NCI-H1092 (cell line): ENCODE measurements at places on chromosomes 11 and 22.

DNA sequence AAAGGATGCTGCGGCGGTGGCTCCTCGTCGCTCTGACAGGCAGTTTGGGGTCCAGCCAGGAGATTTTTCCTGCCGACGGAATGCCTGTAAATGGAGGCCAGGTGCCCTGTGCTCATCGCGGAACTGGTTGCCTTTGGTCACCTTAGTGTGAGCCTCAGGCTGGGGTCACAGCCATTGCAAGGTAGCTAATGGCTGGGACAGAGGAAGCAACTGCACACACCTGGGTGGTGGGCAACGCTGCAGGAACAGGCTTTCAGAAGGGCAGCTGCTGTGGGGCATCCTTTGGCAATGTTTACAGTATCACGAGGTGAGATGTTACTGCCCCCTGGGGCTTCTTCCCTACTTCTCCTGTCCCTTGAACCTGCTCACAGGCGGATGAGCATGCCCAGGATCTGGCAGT, 205.5 kb downstream of the GRIK4 start:
- no peak for DNase-seq

DNA sequence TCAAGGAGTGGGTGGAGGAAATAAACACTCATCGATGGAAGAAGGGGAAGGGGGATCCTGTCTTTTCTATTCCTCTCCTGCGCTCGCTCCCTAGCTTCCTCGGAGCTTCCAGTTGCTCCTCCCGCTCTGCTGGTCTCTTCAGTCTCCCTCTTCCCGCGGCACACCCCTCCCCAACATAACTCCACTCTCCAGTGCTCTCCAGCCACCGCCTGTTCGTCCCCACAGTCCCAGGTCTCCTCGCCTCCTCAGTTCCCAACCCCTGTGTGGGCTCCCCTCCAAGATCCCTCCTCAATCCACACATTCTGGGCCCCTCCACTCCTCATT, 438 bp downstream of the ZW10 start:
- no peak for DNase-seq

DNA sequence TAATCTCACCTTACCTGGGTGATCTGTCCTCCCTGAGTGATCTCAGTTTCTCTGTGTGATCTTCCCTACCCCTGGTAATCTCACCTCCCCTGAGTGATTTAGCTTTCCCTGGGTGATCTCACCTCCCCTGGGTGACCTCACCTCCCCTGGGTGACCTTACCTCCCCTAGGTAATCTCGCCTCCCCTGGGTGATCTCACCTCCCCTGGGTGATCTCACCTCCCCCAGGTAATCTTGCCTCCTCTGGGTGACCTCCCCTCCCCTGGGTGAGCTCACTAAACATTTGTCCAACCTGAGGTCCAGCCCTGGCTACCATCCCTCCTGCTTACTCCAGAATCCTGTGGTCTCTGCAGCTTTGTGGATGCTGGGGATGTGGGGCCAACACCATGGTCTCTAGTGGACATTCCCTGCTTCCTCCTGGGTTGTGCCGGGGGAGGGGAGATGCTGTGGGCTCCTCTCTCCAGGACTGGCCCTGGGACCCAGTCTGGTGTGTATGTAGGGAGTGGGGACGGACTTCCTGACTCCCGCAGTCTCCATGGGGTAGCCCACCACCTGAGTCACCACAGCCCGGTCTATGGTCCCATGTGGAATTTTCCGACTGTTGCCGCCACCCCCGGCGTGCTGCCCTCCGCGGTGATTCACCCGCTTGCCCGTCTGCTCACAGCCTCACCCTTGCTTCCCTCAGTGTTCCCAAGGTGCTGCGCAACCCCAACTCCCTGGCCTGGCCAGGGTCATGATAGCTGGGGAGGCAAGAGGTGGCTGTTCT, 9.9 kb downstream of the LSP1 start:
- DNase-seq = no peak

DNA sequence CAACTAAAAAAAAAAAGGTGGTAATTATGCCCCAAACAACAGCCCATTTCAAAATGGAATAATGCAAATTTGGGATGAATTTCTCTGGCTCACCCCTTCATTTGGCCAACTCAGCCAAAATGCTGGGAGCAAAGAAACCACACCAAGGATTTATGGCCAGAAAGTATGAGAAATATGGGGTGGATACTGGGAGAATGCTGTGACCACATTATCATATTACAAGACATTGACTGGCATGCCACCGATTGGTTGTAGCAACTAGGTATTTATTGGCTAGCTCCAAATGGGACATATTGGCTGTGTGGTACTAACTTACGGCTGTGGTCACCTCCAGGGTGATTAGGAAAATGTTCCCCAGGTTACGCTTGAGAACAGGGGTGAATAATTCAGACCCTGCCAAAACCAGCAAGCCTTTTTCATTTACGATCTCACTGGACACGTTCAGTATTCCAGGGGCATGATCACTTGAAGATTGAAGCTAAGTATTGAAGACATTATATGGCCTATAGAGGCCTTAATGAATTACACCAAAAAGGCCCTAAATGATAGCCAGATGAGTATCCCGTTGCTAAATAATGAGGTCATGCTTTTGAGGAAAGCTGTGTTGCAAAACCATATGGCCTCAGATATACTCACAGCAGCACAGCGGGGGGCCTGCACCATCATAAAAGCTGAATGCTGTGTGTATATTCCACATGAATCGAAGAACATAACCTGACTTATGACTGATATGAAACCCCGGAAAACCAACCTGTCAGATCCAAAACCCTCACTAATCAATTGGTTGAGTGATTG, 3.8 kb upstream of the FDX1 start:
- DNase-seq = no peak

DNA sequence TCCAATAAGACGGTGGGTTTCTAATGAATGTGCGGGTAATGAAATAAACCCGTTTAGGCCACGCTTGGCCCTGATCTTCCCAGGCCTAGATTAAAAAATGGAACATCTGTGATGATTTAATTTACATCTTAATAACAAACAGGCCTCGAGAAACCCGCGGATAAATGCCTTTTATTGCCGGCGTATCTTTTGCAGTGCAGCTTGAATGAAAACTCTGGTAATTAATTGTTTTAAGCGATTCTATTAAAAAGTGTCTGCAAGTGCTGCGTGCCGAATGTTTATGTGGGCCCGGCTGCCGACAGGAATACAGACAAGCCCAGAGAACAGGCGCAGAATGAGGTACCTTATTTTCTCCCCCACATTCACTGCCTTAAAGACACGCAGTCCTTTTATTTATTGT, 420.7 kb downstream of the MN1 start:
- DNase-seq = no peak

- no peak for DNase-seq
Observed at GRCh38 chr11:9901943-9902342, 238.1 kb downstream of the SWAP70 start.

- DNase-seq = no peak
Observed at GRCh38 chr11:122091835-122092234, 24.2 kb downstream of the BLID start.

GRCh38 chr22:30969532-30970355, 679 bp downstream of the TUG1 start:
- no peak for DNase-seq

GRCh38 chr22:37010174-37010573, 9.1 kb downstream of the TST start:
- no peak for DNase-seq

DNA sequence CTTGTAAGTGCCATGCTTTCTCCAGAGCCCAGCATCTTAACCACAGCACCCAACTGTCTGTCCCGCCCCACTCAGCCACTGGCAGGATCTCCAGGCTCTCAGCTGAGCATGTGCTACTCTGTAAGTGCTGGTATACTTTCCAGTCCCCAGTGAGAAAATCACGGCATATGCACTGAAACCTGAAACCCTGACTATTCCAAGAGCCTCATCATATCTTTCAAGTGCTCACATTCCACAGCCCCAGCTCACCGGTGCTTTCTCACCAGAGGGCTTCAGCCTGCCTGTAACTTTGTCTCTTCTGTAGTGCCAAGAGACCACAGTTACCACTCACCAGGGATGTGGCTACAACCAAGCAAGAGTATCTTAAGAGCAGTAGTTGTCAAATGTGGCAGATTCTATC, 24.4 kb upstream of the PAMR1 start:
- no peak for DNase-seq

- no peak for DNase-seq
Observed at GRCh38 chr11:79668575-79668974, 227.7 kb upstream of the TENM4 start.

DNA sequence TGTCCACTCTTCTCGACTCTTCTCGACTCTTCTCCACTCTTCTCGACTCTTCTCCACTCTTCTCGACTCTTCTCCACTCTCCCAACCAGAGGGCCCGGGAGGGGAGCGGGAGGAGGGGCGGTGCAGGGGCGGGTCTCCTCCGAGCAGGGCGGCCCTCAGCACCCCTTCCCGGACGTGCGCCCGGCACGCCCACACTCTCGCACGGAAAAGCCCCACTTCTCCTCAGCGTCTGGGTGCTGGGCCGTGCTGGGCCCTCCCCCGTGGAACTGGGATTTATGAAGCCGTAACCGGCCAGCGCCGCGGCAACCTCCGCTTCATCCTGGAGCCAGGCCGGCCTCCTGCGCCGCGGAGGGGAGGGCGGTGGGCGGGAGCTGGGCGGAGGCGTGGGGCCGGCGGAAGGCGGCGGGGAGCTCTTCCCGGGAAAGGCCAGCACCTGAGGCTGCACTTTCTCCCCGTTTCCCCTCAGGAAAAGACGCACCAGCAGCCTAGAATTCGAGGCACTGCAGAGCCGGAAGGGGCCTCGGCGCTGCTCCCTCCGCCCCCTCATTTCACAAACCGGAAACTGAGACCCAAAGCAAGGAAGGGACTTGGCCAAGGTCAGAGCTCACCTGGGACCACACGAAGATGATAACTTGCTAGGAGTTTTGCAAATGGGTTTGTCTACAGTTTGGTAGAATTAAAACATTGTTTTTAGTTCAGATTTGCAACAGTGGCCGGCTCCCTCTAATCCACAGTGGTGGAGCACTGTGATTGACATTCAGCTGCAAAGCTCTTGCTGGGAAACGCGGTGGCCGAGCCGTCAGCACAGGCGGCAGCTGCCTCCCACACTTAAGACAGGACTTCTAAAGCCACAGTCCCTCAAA, 31.6 kb upstream of the JAM3 start:
- peak; percentile 38 for DNase-seq

DNA sequence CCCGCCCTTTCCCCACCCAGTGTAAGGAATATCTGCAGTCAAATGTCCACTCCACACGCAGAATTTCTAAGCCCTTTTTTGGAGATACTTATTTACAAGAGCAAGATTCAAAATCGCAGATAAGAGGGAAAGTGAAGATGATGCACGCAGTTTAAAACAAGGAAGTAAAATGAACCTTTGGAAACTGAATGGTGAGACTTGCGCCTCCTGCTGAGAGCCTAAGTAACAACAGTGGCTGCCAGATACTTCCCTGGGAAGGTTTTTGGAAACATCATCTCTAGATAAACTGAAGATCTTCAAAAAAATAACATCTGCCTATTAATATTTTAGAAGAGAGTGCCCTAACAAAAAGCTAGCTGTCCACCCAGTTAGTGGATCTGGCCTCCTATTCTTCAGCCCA, 963.1 kb upstream of the FAT3 start:
- DNase-seq = no peak

DNA sequence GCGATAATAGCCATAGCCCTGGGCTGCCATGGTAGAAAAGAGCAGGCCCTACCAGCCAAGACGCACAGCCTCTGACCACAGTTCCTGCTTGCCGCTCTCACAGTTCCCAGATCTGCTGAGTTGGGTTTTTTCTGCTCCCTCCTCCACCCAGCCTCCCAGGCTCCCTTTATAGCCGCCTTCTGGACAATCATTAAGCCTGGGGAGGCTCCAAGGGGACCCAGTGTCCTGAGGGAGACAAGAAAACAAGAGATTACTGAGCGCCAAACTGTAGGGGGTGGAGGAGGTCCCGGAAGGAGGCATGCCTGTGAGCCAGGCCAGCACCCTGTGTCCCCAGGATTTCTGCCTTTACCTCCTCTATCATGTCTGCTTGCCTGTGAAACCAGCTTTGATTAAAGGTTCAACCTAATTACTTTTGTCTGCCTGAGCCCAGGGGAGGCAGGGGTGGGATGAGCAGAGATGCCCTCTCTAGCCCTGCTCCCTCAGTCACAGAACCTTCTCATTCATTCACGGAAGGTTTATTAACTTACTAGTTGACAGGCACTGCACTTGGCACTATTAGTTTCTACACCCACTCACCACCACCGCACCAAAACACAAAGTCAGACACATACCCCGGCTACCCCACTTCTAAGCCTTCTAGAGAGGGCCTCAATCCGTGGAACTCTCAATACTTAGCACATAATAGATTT, 1.2 kb downstream of the SLC37A4 start:
- no peak for DNase-seq

DNA sequence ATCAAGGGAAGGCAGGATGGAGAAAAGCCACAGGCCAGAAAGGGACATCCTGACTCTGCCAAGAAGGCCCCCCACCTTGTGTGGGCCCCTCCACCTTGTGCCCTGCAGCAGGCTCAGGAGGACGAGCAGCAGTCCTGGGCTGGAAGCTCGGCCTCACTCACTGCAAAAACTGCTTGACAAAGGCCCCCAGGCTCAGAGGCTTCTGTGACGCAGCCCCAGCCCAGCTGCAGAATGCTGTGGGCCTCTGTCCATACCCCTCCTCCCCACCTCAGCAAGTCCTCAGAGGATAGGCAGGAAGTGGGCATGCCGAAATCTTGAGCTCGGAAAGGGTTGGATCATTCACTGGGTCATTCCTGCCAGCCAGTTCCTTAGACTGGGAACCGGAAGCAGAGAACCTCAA, 61.9 kb downstream of the NRXN2 start:
- no peak for DNase-seq

DNA sequence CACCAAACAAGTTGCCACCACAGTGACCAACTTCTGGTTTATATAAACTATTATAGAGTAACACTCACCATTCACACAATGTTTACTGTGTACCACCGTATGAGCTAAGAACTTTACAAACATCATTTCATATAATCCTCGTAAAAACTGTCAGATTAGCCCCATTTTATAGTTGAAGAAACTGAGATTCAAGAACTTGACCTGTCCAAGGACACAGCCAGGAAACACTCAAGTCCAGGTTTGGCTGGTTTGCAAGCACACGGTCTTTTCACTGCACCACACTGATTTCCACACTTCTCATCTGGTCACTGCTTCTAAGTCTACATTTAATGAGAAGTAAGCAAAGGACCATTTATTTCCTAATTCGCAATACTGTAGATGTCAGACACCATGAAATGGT, 3.7 kb downstream of the MORC2 start:
- no peak for DNase-seq

DNA sequence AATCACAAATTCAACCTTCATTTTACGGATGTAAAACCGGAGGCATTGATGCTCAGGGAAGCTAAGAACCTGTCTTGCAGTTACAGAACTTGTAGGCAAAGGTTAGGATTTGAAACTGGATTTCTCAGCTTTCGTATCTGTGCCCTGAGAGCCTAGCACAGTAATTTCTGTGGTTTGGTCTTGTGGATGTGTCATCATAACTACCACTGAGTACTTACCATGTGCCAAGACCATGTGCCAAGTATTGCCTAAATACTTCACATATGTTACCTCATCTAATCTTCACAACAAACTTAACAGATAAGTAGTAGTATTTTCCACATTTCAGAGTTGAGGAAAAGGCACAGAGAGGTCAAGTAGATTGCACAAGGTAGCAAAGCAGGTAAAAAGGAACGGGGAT, 140.7 kb downstream of the NXPE2 start:
- DNase-seq = no peak

GRCh38 chr11:114039551-114039950, 20.0 kb upstream of the ZBTB16 start:
- no peak for DNase-seq

- DNase-seq = no peak
Observed at GRCh38 chr22:28791841-28792490, 8.4 kb downstream of the XBP1 start.

- peak; percentile 80 for DNase-seq
Observed at GRCh38 chr22:30262917-30263741, 3.5 kb downstream of the OSM start.

- DNase-seq = no peak
Observed at GRCh38 chr11:9169595-9170295, 78.3 kb upstream of the SCUBE2 start.
